Activated naive CD4-positive, alpha-beta T cell (primary cell): ENCODE measurements at places on chromosomes 2 and 18.

GRCh38 chr18:74604361-74604760, 6.7 kb downstream of the ZNF407 start:
- DNase-seq: no peak

DNA sequence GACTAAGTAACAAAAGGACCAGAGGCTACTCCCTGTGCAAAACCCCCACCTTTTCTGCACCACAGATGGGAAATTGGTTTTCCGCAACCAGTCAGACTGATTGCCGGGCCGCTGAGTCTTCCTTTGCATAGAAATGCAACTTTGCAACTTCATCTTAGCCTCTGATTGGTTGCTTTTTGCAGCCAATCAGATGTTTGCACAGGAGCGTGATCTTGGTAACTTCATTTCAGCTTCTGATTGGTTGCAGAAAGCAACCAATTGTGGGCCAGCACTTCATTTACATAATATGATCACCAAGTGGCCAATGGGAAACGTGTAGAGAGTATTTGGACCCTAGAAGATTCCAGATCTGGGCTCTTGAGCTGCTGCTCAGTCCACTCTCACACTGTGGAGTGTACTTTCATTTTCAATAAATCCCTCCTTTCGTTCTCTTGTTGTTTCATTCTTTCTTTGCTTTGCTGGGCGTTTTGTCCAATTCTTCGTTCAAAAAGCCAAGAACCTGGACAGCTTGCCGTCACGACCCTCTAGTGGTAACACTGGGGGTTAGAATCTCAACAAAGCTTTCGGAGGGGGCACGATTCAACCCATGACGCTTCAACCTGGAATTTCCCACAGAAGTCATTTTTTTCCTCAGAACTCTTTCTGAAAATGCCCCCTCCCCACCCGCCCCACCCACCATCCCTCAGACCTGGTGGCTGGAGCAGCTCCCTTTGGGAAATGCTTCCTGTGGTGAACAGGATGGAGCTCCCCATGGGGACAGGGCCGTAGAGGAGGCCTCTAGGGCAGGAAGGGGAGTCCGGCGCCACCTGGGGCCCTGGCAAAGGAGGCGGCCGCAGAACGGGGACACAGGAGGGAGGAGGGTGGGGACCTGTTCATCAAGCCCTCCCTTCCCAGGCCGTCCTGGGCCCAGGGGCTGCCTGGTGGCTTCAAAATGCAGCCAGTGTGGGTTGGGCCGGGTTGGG, 31.8 kb upstream of the KCNF1 start:
- no peak for DNase-seq

GRCh38 chr2:40164736-40165508, 287.0 kb downstream of the SLC8A1 start:
- no peak for DNase-seq

GRCh38 chr2:181457741-181458425, 697 bp downstream of the ITGA4 start:
- peak; percentile 47 for DNase-seq

GRCh38 chr2:147076634-147077033, 768.2 kb upstream of the ACVR2A start:
- no peak for DNase-seq

- DNase-seq: no peak
Observed at GRCh38 chr2:128623776-128624761, 305.4 kb upstream of the HS6ST1 start.

DNA sequence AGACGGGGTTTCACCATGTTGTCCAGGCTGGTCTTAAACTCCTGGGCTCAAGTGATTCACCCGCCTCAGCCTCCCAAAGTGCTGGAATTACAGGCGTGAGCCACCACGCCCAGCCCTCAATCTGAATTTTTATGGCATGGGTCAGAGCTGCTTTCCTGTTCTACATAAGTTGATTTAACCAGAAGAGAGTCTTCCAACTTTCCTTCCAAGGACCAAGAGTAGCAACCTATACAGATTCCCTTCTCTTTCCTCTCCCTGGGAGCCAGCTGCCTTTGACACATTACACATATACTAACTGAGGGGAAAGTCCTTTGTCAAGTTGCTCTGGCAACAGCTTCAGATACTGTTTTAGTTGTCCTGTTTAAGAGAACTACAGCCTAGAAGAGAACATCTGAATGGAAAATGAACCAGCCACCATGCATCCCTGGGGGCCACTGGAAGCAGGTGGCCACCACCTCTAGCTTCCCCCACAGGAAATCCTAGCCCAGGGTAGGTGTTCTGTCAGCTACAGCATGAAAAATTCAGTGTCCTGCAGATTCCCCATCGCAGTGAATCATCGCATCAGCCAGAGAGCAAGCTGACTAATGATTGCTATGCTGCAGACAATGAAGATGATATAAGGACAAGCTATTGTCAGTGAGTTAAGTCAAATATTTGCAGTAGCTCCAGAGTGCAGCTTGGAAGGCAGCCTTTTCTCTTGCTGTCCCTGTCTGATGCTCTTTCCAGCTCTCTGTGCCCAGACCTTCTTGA, 62.9 kb downstream of the POMC start:
- DNase-seq: no peak

GRCh38 chr2:191894681-191895147, 47.8 kb upstream of the CAVIN2 start:
- no peak for DNase-seq
